HT1080 (cell line): ENCODE measurements at places on chromosomes 1 and 21. TPM values are rescaled to one million over a fixed set of nuclear protein-coding genes. Genes with fewer than 3 reads are reported as not detected.

RGS8 gene
- total RNA-seq, result 0.05 TPM in 1 of 2 replicates, not detected in the other

CD2 gene
- not detected in 2 replicates for total RNA-seq

OR2T29 gene
- total RNA-seq, result not detected in 2 replicates

VANGL2 gene
- 2.1 and 2.5 TPM in 2 replicates for total RNA-seq

RAD54L gene
- total RNA-seq, result 12.2 and 17.6 TPM in 2 replicates

SPATA21 gene
- total RNA-seq, result not detected in 2 replicates

PCP4 gene
- not detected in 2 replicates for total RNA-seq

DYNLT5 gene
- not detected in 2 replicates for total RNA-seq

KRTAP10-3 gene
- not detected in 2 replicates for total RNA-seq

- DNase-seq, result no peak
Measured at GRCh38 chr1:28280977-28281381, 21.7 kb downstream of the SESN2 start.

- DNase-seq, result no peak
Measured at GRCh38 chr1:206717674-206717989, 32.9 kb downstream of the MAPKAPK2 start.

DNA sequence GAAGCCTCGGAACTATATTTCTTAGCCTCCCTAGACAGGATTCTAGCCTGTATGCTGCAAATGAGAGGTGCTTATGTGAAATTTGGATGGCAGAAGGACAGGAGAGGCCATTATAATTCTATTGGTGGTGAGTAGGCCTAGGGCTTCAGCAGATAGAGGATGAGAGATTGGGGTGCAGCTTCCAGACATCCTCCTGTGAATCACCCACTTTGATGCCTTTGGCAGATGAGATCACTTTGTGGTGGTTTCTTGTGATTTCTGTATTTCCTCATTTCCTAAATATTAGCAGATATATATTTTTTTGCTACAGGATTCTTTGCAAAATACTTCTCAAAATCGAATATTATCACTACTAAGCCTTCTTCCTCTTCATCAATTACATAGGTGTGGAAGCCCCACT is 37.3 kb downstream of the MFSD2A start:
- no peak for DNase-seq

DNA sequence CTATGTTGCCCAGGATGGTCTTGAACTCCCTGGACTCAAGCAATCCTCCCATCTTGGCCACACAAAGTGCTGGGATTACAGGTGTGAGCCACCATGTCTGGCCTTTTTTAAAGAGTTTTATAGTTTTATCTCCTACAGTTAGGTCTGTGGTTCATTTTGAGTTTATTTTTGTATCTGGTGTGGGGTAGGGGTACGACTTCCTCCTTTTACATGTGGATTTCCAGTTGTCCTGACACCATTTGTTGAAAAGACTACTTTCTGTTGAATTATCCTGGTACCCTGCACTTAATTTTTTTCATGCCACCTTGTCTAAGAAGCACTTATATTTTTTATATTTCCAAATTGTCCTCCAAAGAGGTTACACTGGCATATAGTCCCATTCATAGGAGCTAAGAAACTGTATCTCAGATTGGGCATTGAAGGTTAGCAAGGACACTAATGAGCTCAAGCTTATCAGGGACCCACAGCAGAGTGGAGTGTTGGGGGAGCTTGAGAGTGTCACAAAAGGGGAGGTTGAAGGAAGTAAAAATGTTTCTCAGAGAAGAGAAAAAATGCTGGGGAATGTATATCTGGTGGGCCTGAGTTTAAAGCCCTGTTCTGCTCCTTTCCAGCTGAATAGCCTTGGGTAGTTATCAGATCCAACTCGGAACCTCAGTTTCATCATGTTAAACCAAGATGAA is 23.4 kb upstream of the MEF2D start:
- DNase-seq, result no peak

- DNase-seq, result peak; percentile 95
Measured at GRCh38 chr1:210882414-210883221, 251.3 kb downstream of the KCNH1 start.

- no peak for DNase-seq
Measured at GRCh38 chr1:183303323-183303645, 114.9 kb downstream of the NMNAT2 start.

DNA sequence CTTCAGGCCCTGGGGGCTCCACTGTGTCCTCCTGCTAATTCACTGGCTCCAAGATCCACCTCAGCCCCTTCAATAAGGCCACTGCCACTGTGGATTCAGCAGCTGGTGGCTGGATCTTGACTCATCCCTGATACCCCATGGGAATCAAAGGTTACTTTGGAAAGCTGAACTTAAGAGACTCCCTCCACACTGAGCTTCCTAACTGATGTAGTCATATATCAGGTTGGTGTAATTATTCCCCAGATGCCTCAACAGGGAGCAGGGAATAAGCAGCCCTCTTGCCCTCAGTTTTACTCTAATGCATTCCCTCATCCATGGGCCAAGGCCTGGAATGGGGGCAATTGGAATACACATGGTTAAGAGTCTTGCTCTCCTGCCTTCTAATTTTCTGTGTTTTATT is 164.6 kb downstream of the FASLG start:
- DNase-seq, result peak; percentile 12

GRCh38 chr1:45393718-45394302 is 53.6 kb upstream of the MUTYH start:
- DNase-seq, result peak; percentile 52

- no peak for DNase-seq
Measured at GRCh38 chr1:205472737-205473441, 17.0 kb upstream of the BLACAT1 start.

DNA sequence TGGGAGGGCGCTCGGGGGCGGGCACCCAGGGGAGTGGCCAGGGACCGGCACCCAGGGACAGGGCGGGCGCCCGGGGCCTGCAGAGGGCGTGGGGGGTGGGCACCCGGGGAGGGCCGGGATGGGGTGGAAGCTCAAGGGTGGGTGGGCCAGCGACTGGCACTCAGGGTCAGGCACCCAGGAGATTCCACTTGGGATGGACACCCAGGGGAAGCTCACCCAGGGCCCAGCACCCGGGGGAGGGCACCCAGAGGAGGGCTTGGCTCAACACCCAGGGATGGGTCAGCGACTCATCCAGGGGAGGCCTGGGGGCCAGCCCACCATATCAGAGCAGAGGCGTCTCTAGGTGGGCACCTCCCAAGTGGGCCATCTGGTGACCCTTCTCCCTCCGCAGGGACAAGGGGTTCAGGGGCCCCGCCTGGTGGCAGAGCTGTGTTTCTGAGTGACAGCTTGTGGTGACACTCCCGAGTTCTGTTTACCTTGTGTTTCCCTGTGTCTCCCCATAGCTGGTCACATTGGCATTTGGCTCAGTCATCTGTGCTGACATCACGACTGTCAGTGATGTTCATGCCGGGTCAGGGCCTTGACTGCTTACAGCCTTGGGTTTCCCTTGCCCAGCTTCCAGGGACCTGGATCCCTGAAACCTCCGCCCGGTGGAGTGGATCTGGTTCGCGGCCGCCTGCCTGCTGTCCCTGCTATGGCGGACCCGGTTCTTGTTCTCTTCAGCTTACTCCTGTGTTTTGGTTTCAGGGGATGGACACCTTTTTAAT is 749 bp downstream of the IBA57 start:
- peak; percentile 53 for DNase-seq

- no peak for DNase-seq
Measured at GRCh38 chr1:174276087-174276486, 116.8 kb downstream of the RABGAP1L start.

DNA sequence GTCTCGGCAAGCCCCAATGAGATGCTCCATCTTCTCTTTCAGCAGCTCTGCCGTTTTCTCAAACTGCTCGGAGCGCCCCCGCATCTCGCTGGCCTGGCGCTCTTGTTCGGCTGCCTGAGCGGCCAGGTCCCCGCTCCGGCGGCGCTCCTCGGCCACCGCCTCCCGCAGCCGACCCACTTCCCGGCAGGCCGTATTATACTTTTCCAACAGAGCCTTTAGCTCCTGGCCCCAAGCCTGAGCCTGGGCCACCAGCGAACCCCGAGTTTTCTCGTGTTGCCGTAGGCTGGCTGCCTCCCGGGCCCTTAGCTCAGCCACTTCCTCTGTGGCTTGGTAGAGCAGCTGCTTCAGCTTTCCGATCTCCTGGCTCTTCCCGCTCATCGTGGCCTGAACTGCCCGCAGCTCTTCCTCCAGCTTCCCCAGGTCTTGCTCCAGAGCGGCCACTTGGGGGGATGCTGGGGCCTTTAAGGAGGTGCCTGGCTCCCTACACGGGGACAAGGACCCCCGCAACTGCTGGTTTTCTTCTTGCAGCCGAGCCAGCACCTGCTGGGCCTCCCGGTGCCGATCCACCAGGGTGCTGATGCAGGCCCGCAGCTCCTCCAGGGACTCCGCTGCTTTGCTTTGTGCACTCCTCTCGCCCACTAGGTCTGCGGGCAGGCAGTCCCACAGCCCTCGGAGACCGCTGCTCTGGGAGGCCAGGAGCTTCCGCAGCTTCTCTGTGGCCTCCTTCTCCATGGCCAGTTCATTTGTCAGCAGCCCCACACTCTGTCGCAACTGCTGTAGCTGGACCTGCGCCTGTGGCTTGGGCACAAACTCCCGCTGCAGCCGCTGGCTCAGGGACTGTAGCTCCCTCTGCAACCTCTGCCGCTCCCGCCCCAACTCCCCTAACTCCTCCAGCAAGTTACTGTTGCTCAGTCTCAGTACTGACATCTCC is 13.4 kb upstream of the PIAS3 start:
- DNase-seq, result no peak

DNA sequence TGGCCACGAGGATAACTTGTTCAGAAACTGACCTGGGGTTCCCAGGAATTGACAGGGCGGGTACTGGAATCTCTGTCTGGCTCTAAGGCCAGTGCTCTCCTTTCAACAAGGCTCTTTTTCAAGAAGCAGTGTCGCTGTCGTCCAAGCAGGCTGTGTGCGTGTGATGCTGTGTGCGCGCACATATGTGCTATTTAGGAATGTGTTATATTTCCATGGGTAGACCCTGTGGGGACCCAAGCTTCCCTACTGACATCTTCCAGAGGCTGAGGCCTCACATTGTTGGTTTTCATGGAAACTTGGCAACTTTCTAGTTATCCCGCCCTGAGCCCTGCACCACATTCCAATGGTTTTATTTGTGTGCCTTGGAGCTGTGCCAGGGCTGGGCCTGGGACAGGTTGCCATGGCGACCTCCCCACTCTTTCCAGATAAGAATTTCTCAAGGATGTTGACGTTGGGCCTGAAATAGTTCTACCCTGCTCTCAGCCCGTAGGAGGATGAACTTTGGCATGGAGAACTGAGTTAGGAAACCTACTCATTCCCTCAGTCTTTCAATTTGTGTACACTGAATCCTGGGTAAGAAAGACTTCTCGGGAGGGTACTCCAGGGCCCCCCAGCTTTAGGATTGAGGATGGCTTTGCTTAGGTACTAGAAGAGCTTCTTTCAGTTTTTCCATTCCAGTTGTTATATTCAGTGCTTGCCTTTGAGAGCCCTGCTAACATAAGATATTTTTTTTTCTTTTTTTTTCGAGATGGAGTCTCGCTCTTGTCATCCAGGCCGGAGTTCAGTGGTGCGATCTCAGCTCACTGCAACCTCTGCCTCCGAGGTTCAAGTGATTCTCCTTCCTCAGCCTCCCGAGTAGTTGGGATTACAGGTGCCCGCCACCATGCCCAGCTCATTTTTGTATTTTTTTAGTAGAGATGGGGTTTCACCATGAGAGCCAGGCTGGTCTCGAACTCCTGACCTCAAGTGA is 38.8 kb upstream of the SRSF10 start:
- peak; percentile 97 for DNase-seq

- peak; percentile 62 for DNase-seq
Measured at GRCh38 chr1:239951511-239952140, 140.1 kb upstream of the FMN2 start.

- no peak for DNase-seq
Measured at GRCh38 chr1:77349275-77349674, 67.5 kb downstream of the AK5 start.

DNA sequence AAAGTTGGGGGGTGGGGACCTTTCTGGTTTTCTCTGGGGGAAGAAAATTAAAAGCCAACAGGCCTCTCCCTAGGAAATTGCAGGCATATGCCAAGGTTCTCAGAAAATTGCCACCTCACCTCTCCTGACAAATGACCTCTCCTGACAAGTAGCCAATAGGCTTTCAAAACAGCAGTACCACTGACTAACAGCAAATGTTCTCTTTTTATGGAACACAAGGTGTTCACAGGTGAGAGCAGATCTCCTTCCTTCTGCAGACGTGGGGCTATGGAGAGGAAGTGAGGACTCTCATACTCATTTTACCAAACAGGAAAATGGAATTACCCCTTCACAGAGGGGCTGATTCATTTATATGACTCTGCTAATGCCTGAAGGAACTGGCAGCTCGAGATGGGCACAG is 32.7 kb upstream of the SUCO start:
- DNase-seq, result no peak

- DNase-seq, result peak; percentile 51
Measured at GRCh38 chr21:15065392-15066122, 757 bp upstream of the NRIP1 start.

DNA sequence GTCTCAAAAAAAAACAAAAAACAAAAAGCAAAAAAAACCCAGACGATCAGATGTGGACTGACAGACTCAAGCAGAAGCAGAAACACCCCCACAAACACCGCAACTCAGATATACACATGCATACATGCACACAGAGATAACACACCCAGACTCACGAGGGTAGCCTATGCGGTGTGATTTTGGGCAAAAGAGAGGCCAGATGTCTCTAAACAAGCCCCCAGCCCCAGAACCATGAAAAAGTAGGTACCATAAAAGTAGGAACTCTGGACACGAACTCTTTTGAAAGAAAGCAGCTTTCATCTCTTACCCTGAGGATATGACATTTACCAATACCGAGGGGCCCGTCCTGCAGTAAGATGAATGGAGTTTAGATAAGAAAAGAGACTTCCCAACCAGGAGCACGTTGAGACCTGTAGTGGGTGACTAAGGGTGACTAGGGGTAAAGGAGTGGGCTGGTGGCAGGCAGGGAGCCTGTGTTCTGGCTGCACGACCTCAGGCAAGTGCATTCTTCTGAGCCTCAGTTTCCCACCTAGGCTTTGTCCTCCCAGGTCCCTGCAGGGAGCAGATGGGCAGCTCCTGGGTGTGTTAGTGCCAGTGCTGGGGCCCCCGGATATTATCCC is 1.5 kb upstream of the TINAGL1 start:
- DNase-seq, result no peak

- DNase-seq, result no peak
Measured at GRCh38 chr21:45095505-45095904, 21.1 kb downstream of the ADARB1 start.

GRCh38 chr1:221716713-221717484 is 25.0 kb downstream of the DUSP10 start:
- DNase-seq, result no peak

DNA sequence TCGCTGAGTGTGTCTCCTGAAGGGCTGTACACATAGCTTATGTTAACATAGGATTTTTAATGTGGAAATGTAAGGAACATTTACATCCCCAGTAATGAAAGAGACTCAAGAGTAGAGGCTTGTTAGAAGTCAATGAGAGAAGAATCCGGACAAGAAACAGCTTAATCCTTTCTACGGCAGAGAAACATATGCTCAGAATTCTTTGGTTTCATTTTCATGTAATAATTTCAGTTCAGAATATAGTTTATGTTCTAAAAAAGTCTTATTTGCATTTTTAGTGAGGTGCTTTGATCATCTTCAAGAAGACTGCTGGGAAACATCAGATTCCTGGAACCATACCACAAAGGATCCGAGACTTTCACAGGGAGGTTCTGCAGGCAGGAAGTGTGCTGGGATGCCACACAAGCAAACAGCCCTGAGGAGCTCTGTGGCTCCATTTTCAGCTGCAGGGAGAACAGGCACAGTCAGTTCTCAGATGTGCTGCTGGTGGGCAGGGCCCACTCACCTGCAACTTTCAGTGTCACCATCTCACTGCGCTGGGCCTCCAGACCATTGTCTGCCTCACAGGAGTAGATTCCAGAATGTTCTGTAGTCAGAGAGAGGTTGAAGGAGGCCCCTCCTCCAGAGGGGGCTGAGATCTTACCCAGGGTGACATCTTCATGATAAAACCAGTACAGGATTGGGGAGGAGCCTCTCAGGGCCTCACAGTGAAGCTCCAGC is 28.4 kb downstream of the FCRL5 start:
- DNase-seq, result no peak
